ENCODE measurements at places on chromosomes 4 and X.

DNA sequence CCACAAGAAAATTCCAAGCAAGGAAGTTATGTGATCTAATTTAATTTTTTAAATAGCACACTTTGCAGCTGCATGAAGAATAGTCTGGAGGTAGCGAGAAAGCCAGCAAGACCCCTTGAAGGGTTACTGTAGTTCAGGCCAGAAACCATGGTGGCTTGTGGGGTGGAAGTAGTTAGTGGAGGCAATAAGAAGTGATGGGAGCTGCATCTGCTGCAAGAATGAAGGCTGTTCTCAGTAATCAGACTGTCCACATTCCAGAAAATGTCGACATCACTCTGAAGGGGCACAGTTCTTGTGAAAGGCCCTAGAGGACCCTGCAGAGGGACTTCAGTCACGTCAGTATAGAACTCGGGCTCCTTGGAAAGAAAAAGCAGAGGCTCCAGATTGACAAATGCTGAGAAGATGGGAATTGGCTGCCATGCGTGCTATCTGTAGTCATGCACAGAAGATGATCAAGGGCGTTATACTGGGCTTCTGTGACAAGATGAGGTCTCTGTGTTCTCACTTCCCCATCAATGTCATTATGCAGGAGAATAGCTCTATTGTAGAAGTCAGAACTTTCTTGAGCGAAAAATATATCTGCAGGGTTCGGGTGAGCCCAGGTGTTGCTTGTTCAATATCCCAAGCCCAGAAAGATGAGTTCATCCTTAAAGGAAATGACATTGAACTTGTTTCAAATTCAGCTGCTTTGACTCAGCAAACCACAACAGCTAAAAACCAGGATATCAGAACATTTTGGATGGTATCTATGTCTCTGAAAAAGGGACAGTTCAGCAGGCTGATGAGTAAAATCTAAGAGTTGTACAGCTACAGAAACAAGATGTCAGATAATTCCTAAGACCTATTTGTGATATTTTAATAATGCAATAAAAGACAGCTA lies 254.2 kb downstream of the CBR4 start:
- DNase-seq = no peak

DNA sequence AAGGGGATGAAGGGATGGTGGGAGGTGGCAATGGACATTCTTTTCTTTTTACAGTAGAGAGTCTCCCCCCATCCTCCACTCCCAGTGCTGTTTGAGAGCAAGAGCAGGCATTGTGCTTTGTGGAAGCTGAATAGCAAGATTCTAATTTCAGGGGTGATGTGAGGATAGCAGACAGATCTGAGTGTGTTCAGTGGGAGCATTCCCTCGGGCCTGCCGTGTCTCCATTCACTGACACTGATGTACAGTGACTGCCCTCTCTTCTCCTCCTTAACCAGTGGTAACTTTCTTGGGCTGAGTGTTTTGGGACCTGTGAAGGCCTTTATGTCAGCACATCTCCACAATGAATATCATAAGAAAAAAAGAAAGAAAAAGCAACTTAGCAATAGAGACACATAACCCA lies 396.6 kb upstream of the RPS6KA3 start:
- no peak for DNase-seq

DNA sequence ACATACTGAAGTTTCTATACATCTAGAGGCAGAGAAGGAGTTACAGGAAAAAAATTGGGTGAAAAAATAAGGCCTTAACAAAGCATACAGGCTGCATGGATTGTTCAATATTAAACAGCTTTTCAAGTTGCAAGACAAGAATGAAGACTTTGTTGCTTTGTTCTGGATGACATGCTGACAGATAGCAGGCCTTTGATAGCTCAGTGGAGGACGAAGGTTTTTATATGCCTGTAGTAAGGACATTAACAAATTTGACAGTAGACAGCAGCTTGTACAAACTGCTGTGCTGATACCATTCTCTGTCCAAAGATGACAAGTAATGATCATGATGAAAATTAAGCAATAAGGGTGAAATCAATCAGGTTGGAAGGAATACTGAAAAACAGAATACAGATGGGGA lies 309.9 kb downstream of the NKX6-1 start:
- no peak for DNase-seq

GRCh38 chrX:26192204-26192603 lies at the start of gene MAGEB6:
Gene MAGEB6 (plus strand): TSS chrX:26192440. CDS start chrX:26193847, 1,407 bp downstream.
- DNase-seq = no peak

- no peak for DNase-seq
These were observed 168.9 kb downstream of the ZNF674 start for GRCh38 chrX:46376246-46376885.

DNA sequence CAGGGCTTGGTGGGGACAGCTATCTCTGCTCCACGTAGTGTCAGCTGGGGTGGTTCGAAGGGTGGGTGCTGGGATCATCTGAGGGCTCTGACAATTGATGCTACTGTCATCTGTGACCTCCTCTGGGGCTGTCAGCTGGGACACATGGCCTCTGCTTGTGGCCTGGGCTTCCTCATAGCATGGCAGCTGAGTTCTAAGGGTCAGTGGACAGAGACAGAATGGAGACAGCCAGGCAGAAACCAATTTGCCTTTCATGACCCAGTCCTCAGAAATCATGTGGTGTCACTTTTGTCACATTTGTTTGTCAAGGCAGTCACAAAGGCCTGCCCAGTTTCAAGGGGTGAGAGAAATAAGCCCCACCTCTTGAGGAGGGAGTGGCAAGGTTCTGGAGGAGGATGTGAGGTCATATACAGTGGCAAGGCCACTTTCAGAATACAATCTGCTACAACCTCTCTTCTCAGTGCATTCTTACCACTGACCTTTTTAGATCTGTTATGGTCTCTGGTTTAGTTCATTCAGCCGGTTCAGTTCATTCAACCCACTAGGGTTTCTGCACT lies 103.6 kb upstream of the BCOR start:
- no peak for DNase-seq

DNA sequence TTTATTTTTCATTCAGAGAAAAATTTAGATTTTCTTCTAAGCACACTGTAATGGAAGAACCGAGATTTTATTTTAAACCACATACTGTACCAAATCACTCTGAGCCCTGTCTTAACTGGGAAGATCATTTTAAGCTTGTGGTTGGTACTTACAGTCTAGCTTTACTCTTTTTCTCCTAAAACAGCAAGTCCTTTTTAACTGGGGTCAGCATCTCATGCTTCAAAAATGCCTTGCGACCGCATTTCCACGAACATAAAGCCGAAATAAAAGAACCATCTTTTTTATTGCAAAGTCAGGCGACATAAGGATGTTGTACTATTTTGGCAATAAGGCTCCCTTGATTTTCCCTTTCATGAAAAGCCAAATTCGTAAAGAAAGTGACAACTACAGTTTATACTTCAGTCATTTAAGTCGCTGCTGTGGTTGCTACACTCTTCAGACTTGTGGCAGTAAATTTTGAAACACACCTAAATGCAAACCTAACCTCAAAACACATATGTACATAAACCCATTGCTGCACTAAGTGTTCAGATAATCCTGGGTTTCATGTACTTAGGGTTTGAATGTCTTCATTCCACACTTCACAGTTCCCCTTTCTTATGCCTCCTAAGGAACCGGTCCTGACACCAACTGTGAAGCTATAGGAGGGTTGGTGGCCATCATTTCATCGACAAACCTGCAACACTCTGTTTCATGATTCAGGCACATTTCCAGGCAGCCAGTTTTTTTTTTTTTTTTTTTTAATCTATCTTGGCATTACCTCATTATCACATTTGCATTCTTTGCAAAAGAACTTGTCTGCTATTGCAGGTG lies 3.0 kb downstream of the STOX2 start:
- no peak for DNase-seq

DNA sequence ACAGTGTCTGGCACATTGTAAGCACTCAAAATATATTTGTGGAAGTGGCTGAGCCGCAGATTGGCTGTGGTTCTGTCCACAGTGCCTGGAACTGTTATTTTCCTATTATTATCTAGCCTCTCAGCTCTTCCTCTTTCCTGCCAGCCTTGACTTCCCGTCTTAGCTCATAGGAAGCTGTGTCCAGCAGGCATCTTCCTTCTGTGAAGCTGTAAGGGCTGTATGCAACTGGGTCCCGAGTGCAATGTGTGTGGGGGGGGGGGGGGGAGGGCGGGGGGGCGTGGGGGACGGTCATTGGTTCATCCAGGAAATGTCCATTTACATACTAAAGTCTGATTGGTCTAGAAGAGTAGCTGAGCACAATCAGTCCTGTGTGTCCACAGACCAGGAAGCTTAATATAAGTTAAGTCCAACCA lies 210.7 kb downstream of the PDGFRA start:
- DNase-seq = peak; percentile 6

DNA sequence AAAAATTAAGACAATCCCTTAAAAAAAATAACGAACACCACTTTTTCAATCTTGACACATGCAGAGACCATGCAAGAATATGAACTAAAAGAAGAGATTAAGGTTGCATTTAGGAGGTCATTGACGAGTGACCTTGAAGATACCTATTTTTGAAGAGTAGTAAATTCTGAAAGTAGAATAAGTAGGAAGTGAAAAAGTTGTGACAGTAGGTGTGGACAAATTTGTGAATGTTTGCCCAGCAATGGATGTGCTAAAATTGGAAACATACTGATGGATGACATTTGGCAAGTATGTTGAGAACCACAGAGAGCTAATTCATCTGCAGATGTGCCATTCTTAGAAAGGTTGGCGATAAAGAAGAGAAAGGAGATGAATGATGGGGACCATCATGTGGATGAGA lies 213.7 kb upstream of the VCX3A start:
- DNase-seq = no peak

DNA sequence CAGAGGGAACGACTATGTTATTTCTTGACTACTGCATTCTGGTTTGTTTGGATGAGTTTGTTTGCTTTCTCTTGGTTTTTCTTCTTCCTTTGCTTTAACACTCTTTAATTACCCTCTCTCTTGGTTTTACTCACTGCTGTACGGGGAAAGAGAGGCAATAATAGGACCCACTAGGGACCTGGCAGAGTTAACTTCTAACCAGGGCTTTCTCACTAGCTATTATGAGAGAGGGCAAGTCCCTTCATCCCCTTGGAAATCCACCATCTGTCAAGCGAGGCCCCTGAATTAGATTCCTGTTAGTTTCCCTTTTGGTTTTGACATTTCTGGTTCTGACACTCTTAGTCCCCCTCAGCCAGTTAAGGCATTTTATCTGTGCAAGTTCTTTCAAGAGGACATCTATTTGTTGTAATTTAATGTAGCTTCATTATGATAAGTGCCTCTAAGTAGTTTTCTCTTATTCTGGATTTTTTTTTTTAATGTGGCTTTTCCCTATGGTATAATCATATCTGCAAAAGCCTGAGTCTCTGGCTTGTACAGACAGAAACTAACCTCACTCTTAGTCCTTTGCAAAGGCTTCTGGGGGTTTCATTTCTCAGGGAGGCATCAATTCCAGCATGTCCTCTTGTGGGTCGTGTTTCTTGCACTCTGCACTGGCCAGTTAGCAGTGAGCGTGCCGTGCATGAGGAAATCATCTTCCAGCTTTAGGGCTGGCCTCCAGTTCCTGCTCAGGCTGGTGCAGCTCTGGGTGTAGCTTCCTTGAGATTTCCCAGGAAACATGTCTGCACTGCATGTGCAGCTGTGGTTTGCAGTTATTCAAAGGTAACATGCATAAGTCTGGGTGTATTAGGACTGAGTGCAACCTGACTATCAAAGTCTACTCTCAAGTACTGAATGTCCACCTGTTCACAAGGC lies 221.3 kb downstream of the STIM2 start:
- no peak for DNase-seq

DNA sequence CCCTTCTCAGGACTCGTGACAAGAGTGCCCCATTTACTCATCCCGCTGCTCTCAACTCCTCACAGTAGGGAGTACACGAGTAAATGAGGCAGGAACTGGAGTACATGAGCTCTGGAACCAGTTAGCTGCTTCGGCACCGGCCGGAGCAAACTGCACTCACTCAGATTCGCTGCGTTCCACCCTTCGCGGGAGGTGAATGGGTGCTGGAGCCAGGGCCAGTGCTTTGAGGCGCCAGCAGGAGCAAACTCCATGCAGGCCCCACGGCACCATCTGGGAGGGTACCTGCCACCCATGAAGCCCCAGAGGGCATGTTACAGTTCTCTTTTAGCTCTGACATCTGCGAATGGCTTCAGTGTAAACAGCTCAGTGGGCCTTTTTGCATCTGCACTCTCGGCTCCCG lies 315.5 kb upstream of the GK2 start:
- no peak for DNase-seq

DNA sequence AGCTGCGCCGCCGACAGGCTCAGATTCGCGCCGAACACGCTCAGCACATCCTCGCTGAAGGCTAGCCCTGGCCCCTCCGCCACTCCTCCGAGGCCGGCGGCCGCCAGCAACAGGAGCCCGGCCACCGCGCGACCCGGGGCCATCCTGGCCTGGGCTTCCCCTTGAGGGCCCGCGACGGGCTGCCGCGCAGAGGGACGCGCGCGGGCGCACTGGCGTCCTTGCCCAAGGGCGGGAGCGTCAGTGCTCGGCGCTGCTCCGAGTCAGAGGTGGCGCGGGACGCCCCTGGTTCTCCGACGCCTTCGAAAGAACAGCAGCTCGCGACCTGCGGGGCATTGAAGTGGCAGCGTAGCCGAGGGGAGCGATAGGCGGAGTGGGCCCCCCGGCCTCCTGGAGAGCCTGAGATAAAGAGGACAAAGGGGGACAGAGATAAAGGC lies 745 bp downstream of the SLC39A8 start:
- DNase-seq = peak; percentile 28

GRCh38 chr4:122749704-122750454 lies 17.4 kb downstream of the BBS12 start:
- no peak for DNase-seq

GRCh38 chr4:14294611-14295010 lies 667.1 kb upstream of the BOD1L1 start:
- DNase-seq = no peak

GRCh38 chr4:3286335-3287175 lies 6.3 kb upstream of the RGS12 start:
- DNase-seq = no peak

GRCh38 chrX:129785160-129785947 lies 5.6 kb downstream of the SASH3 start:
- no peak for DNase-seq

- no peak for DNase-seq
These were observed 20.7 kb downstream of the OFD1 start for GRCh38 chrX:13755254-13755653.

DNA sequence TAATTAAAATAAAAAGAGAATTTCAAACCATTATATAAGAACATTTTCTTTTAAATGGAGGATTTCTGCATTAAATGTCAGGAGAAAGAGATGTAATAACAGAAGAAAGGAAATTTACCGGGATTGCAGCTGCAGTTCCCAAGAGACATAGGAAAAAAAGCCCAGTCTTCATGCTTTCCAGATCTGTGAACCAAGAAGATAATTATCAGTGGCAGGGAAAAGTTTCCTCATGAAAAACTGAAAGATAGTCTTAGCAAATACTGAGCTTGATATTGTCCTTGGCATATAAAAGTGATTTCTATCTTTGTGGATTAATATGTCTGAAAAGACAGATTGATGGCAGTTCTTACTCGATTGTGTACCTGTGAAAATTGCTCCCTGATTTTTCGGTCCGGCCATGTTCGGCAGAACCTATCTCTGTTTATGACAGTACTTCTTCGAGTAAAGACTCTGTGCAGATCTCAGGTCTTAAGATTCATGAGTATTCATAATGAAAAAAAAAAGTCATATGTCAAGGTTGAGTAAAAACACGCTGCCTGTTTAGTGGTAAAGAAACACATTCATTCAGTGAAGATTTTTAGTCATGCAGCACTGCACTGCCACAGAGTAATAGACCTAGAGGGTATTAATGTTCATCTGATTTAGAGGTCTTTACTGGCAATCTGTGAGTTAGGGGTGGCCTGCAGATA lies 29.6 kb downstream of the SPARCL1 start:
- no peak for DNase-seq

Measured in substantia nigra (tissue), 51 donors.